ENCODE measurements at places on chromosomes 1 and 21.
A peak's percentile ranks its signal among the peaks of the same experiment; 100 is the strongest.

- DNase-seq = no peak
Observed at GRCh38 chr1:26166719-26167281, 2.0 kb downstream of the C1orf232 start.

- no peak for DNase-seq
Observed at GRCh38 chr1:243884603-243885002, 34.6 kb upstream of the AKT3 start.

- no peak for DNase-seq
Observed at GRCh38 chr1:43274125-43274803, 4.5 kb downstream of the TMEM125 start.

- DNase-seq = no peak
Observed at GRCh38 chr1:232127190-232127589, 500.6 kb downstream of the DISC1 start.

GRCh38 chr1:221742555-221743415 lies 896 bp upstream of the DUSP10 start:
- DNase-seq = peak; percentile 66

- DNase-seq = no peak
Observed at GRCh38 chr1:52041551-52042185, 8.1 kb upstream of the KTI12 start.

GRCh38 chr1:2133879-2134215 lies 60.7 kb downstream of the FAAP20 start:
- no peak for DNase-seq

DNA sequence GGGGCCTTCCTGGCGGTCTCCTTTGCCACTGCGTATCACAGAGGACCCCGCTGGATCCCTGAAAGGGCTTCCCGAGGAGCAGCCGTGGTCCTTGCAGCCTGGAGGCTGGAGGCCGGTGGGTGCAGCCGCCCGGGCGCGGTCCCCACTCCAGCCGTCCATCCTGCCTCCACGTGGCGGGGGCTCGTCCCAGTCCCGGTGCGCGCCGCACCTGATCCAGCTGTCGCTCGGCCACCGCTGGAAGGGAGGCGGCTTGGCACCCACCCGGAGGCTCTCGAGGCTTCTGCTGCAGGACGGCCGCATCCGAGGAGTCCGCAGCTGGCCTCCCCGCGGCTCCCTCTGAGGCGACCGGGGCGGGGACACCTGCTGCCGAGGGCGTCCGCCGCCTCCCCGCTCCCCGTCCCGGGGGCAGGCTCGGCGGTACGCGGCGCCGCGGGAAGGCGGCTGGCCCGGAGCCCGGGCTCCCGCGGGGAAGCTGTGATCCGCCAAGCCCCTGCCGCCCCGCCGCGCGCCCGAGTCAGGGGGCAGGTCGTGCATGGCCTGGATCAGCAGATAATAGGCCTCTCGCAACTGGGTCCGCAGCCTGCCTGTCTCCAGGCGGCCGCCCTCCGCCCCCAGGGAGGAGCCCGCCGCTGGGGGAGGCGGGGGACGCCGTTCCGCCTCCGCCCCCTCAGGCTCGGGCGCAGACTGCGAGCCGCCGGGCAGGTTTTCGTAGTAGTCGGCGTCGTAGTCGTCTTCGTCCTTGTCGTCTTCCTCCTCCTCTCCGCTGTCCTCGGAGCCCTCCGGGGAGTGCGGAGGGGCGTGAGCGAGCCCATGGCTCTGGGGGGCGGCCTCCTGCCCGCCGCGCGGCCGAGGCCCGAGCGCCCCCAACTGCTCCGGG lies at the start of gene SYDE2:
TSS of gene SYDE2 (minus strand) at position 554 of the 877 bp plus-strand sequence. CDS start at position 534, 20 bp downstream.
- no peak for DNase-seq

DNA sequence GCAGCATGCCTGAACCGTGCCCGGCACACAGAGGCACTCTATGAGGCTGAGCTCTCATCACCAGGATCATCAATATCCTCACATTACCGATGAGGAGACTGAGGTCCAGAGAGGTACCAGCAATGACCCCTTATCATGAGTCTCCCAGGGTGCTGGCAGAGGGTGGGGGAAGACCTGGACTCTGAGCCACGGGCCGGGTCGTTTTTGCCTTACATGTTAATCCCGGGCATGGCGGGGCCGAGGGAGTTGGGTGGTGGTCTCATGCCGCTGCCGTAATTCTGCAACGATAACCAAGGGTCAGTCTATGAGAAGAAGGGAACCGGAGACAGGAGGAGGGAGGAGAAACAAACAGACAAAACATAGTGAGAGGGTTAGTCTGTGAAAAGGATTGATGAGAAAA lies 43.1 kb downstream of the MRPL37 start:
- DNase-seq = no peak

DNA sequence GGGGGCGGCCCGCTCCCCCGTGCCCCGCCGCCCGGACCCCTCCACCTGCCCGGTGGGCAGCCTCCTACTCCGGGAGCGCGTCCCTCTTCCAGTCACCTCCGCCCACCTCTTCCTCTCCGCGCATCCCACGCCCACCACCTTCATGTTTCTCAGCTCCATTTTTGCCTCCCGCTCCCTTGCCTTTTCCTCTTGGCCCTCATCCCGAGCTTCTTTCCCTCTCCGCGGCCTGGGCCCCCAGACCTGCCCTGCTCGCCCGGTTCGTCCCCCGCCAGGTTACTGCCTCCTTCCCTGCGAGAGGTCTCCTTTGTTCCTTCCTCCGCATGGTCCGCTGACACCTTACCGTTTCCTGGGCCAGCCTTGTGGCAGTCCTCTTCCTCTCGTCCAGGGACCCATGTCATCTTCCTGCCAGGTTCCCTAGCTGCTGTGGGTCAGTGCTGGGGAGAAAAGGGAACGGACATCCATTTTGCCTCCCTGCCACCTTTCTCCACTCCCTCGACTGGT lies 563 bp downstream of the QSOX1 start:
- DNase-seq = no peak

DNA sequence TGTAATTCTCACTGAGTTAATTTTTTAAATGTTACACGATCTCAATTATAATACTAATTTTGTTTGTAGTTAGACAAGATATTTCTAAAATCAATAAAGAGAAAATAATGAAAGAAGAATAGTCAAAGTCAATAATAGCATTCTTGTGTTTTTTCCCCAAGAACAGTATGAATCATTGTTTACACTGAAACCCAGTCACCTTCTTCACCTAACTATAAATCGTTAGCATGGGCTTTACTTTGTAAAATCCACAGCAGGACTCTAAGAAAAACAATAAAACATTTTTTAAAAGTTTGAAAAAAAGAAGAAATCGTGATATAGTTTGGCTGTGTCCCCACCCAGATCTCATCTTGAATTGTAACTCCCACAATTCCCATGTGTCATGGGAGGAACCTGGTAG lies 234.6 kb upstream of the LYPLAL1 start:
- no peak for DNase-seq

DNA sequence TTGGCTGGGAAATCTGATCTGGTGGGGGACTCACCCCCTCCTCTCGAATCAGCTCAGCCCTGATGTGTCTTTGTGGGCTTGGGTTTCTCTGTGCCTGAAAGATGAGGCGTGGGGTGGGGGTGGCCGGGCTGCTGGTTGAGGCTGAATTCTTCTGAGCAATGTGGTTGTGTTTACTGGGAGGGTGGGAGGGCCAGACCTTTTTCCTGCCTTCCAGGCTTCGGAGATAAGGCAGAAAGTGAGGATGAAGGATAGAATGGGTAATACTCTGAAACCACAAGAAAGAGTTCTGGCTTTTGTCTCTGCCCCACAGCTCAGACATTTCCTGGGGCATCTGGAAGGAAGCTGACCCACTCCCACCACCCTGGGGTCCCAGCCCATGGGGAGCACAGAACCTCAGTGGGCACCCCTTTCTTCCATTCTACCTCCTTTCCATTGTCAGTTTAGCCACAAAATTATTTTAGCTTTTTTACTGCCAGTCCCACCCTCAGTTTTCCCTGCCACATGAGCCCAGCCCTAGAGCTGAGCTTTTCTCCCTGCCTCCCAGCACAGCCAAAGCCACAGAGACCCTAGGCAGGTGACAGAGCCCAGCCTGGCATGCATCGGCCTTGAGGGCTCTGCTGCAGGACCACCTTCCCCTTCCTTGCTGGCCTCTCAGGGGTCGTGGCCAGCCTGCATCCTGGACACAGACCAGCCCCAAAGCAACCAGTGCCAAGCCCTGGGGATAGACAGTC lies 11.2 kb downstream of the ALX3 start:
- no peak for DNase-seq

- DNase-seq = peak; percentile 54
Observed at GRCh38 chr1:155082301-155083051, 3.8 kb downstream of the EFNA3 start.

- no peak for DNase-seq
Observed at GRCh38 chr1:200291106-200291505, 118.7 kb downstream of the ZNF281 start.

GRCh38 chr1:93681101-93681988 lies at the start of gene BCAR3:
Gene BCAR3, minus strand, starts transcription at chr1:93681837. Its CDS starts 6,907 bp downstream, at chr1:93674930.
- DNase-seq = peak; percentile 89

DNA sequence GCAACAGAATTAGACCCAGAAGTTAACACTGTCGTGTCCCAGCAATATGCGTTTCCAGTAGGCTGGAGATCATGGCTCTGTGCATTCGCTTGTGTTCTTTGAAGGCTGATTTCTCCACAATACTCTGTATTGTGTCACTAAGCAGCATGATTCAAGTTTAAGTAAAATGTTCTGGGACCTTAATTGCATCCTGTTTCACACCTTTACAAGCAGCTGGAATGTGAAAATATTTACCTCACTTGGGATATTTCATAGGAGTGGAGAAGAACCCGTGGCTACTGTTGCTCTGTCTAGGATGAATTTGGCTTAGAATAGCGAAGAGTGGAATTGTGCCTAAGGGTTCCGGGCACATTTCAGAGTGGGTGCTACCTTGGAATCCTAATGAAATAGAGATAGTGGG lies 6.3 kb downstream of the PTGFRN start:
- DNase-seq = no peak

- no peak for DNase-seq
Observed at GRCh38 chr1:31781756-31782371, 17.7 kb upstream of the ADGRB2 start.

- peak; percentile 1 for DNase-seq
Observed at GRCh38 chr21:42066521-42066920, 4.6 kb upstream of the UMODL1 start.

GRCh38 chr1:112718691-112719418 lies 3.7 kb upstream of the PPM1J start:
- peak; percentile 95 for DNase-seq

GRCh38 chr1:223077247-223077833 lies 65.7 kb downstream of the TLR5 start:
- no peak for DNase-seq

- peak; percentile 70 for DNase-seq
Observed at GRCh38 chr1:231162970-231163829, 1.3 kb downstream of the TRIM67 start.

DNA sequence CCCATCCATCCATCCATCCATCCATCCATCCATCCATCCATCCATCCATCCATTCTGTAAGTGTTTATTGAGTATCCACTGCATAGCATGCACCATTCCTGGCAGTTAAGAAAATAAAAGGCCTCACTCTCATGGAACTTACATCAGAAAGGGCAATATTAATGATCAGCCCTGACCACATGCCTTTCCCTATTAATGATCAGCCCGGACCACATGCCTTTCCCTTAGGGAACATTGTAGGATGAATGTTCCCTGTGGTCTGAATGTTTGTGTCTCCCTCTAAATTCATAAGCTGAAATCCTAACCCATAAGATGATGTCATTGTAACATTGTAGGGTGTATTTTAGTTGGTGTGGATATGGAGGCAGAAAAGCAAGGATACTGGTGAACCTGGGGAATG lies 365.8 kb downstream of the KIF26B start:
- DNase-seq = no peak

DNA sequence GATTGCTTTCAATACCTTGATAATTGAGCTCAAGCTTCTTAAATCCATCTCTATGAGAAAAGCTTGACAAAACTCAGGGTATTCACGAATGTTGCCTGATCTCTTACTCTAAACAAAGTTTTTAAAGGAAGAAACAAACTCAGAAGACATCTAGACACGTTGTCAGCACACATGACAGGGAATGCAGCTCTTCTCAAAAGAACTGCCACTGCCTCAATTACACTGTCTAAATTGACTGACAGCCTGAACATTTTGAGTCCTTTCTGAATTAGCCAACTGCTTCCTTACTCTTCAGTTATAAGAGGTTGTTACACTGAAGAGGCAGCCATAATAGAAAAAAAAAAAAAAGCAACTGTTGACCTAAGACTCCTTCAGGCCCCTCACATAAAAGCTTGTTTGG lies 1646.7 kb upstream of the B3GALT2 start:
- DNase-seq = no peak

DNA sequence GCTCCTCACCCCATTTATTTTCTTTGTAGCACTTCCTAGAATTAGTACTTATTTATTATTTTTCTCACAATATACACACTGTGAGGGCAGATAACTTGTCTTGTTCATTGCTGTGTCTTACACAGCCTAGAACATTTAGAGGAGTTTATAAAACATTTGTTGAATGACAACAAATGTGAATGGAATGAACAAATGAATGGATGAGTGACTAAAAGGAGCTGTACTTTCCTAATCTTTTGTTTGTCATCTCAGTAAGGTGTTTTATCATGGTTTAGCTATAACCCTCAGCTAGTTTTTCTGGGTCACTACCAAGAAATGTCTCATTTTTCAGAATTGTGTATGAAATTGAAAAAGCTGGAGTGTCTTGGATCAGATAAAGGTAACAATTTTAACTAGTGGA lies 239.3 kb upstream of the KCNK2 start:
- DNase-seq = no peak

DNA sequence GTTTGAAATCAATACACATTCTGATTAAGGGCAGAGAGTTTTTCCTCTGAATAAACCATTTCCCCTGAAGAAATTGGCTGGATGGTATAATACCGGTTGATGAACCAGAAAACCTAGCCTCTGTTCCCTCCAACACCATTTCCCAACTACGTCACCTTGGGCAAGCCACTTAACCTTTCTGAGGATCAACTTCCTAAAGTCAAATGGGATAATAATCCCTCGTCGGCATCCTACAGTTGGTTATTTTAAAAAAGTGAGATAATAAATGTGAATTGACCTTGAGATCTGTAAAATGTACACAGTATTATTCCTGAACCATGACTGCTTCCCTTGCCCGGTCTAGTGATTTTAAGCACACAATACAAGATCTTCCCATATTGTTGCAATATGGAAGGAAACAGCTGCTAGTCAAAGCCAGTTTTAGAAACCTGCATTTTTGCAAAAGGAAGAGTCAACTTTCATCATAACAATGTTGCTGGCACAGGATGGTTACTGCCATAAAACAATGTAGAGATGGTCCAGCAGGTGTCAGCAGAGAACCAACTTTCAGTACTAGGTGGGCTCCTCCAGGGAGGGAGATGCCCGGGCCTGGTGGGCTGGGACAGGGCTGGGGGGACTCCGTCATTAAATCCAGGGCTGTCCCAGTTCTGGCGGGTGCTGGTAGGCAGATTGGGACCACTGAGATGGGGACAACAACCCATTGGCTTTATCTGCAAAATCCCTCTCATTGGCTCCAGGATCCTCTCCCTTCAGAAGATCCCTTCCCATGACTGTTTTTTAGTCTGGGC lies 5.2 kb upstream of the HLX start:
- no peak for DNase-seq

- DNase-seq = peak; percentile 64
Observed at GRCh38 chr1:44507490-44508396, 102.7 kb downstream of the RNF220 start.

DNA sequence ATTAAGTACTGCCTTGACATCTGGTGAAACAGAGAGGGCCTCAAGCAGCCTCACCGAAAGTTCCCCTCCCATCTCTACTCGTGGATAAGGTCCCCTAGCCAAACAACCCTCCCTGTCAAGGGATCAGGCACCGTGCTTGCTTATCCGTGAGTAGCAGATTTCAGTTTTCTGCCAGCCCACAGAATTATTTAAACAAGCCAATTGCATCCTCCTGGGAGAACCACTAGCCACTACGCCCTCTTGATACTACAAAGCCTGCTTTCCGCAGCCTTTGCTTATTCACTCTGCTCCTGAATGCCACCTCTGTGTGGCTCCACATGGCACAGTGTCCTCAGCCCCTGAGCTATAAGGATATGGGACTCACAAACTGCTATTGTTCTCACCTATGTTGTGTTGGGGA lies 5.9 kb upstream of the TFF2 start:
- peak; percentile 20 for DNase-seq

All from posterior cingulate gyrus (tissue), 11 donors.